Hippocampal formation (tissue), 2 donors: ENCODE measurements at places on chromosomes 2 and 18.

- DNase-seq = no peak
Measured at GRCh38 chr2:143571747-143572146, 442.5 kb downstream of the ARHGAP15 start.

DNA sequence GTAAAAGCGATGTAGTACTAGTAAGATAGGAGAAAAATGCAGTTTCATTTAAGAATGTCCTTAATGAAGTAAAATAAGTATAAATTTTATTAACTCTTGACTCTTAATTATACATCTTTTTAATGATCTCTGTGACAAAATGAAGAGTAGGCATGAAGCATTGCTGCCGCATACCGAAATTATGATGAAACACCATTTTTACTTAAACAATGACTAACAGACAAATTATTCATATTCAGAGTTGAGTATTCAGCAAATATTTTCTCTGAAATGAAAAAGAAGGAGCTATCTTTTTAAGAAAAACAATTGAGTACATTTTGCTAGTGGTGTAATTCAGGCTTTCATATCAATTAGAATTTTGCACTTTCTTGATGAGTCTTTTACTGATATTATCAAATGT lies 150.6 kb upstream of the DOCK10 start:
- no peak for DNase-seq

DNA sequence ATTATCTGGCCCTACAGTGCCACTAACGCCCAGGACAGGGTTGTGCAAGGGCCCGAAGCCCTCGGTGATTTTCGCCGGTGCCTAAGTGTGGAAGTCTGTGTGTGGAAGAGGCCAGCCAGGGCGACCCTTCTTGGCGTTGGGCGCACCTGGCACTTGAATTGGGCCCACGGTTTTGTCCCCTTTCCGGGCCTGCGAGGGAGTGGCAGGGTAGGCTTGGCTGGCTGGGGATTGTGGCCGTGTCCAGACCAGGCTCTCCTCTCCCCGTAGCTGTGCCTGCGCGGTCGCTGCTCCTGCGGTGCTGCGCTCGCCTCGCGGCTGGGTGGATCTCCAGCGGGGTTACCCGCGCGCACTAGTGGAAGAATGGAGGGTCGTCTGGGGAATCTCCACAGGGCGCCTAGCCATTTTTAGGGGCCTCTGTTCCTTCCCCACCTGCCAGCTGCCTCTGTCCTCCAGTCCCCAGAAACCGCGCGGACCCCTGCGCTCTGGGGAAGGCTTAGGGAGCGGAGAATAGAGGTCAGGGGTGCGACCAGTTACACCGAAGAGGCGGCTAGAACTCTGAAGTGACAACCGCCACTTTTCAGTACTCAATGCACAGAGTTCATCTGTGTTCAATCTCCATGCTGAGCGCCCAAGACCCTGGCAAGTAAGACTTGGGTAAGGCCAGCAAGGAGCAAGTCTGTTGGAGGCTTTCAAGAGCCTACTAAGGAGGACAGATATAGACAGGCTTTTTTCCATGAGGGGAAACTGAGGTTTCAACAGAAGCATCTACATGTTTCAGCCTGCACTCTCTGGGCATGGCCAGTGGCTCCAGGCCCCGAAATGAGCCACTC lies 16.0 kb downstream of the EVX2 start:
- DNase-seq = no peak

DNA sequence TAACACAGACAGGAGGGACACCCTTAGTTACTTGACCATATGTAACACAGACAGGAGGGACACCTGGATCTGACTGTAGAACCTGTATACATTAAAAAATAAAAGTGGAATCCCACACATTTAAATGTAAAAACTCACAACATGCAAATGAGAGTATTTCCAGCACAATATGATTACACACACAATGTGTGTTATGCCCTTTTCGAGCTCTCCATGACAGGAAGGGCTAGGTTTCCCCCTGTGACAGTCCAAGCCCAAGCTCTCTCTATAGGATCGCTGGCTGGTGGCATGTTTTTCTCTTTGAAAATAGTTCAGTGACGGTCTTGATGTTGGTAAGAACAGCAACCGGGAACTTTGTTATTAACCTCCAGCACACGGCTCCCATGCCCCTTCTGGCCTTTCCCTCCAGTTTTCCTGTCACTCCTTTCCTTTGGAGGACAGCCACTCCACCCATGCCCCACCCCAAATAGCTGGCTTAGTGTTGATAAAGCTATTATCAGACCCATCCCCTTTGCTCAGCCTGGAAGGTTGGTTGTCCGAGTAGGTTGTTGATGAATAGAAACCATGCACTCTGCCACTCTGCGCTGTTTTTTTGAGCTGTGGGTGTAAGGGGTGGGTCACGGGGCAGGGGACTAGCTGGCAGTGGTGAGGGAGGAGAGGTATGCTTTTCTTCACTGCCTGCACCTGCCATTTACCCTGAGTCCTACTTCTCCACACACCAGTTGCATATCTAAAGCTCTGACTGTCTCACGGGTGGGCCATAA lies 2.7 kb downstream of the RASGRP3 start:
- no peak for DNase-seq

DNA sequence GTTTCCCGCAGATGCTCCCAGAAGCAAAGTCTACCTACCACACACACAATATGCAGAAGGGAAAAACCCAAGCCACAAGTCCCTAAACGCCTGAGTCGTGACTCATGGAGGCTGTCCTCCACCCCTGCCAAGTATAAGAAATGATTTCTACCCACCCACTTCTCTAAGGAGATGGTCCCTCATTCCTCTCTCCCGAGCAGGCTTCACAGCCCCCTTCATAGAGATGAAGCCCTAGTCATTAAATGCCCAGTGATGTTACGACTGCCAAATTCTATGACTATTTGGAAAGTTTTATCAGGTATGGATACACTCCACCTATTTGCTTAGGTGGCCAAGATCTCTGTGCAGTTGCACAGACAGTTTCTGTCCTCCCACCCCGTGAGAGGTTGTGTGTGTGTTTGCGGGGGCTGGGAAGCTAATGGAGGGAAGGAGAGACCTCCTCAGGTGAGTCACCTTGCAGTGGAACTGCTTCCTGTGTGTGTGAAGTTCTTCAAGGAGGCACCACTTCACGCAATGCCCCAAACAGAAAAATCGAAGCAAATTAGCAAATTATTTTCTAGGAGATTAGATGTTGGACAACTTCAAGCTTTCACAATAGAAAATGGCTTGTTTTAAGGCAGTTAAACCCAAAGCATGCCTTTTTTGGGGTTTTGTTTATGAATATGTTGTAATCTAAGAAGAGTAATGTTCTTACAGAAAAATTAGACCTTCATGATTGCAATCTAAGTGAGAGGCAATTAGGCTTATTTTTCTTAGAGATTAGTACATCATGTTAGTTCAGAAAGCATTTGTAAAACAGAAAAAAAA lies 175.2 kb downstream of the TGIF1 start:
- no peak for DNase-seq

DNA sequence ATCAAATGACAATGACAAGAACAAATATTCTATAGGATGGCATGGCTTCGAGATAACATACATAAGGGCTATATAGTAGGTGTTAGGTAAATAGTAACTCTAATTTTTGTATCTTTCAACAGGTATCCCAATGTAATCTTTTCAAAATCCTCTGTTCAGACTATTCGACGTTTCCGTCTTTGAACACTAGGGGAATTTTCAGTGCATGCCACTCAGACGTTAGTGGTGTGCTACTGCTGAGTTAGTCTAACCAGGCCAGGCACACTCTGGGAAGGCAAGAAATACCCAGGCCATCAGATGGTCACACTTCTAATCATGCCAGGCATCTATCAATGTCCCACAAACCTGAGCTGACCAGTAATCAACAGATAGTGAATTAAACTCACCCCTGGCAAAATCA lies 14.6 kb upstream of the CREG2 start:
- no peak for DNase-seq

DNA sequence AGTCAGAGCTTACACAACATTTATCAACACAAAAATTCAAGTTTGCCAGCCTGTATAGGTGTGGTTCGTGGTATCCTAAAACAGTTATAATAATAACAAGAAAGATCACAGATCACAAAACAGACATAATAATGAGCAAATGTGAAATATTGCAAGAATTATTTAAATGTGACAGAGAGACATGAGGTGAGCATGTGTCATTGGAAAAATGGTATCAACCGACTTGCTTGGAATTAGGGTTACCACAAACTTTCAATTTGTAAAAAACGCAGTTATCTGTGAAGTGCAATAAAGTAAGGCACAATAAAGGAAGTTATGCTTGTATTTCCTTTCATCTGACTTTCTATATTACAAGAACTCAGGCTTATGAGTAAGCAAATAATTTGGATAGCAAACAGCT lies 116.8 kb downstream of the IKZF2 start:
- DNase-seq = no peak

GRCh38 chr2:30149513-30149912 lies 2.7 kb downstream of the YPEL5 start:
- DNase-seq = no peak

DNA sequence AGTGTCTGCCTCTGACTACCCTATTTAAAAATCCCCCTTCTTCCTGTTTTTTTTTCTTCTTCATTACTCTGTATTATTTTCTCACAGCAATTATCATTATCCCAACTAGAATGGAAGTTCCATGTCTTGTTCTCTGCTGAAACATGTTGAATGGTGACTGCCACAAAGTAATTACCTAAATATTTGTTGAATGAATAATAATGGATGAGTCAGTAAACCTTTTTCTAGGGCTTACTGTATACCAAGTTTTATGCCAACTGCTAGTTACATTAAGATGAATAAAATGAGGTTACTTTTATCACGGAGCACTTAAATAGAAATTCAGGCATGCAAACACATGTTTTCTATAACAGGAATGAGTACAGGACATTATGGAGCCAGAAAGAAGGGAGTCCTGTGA lies 490.6 kb downstream of the THSD7B start:
- DNase-seq = no peak

GRCh38 chr2:29806461-29806860 lies 114.9 kb downstream of the ALK start:
- DNase-seq = no peak

DNA sequence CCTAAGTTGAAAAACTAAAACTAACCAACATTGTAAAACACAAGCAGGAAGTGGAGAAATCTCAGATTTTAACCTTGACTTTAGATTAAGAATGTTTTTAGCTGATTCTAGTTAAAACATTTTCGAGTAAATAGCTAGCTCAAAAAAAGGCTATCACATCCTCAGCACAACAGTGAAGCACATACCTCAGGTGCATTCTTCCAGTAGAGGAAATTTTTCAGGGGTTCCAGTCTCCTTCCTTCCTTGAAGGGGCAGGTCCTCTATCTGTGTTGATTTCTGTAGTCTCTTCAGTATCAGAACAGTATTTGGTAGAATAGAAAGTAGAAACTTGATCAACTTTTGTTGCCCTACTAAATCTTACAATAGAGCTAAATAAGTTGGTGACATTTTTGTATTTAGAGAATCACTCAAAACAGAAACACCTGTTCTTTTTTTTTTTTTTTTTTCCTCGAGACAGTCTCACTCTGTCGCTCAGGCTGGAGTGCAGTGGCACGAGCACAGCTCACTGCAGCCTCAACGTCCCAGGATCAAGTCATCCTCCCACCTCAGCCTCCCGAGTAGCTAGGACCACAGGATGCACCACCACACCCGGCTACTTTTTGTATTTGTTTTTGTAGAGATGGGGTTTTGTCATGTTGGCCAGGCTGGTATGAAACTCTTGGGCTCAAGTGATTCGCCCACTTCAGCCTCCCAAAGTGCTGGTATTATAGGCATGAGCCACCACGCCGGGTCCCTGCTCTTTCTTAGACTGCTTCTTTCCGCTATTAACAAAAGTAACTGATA lies 6.9 kb upstream of the GPR155 start:
- no peak for DNase-seq

- no peak for DNase-seq
Measured at GRCh38 chr2:129768485-129769184, 210.8 kb upstream of the RAB6C start.

- DNase-seq = peak; percentile 50
Measured at GRCh38 chr2:39623917-39624316, 41.8 kb upstream of the TMEM178A start.

DNA sequence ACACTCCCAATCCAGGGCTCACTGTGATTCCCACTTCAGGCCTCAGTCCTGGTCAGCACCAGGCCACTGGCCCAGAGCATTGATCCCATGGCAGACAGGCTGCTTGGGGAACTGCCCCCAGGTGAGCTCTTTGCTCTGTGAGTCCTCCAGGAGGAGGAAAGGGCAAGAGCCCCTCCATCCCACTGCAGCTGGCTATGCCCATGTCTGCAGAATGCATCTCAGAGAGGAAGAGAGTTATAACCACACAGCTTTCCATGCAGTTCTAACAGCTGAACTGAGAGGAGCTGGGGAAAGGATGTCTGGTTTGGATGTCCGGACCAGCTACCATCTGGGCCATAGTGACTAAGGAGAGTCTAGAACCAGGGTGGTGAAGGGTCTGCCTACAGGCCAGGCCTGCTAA lies 230.3 kb downstream of the DYSF start:
- DNase-seq = no peak

DNA sequence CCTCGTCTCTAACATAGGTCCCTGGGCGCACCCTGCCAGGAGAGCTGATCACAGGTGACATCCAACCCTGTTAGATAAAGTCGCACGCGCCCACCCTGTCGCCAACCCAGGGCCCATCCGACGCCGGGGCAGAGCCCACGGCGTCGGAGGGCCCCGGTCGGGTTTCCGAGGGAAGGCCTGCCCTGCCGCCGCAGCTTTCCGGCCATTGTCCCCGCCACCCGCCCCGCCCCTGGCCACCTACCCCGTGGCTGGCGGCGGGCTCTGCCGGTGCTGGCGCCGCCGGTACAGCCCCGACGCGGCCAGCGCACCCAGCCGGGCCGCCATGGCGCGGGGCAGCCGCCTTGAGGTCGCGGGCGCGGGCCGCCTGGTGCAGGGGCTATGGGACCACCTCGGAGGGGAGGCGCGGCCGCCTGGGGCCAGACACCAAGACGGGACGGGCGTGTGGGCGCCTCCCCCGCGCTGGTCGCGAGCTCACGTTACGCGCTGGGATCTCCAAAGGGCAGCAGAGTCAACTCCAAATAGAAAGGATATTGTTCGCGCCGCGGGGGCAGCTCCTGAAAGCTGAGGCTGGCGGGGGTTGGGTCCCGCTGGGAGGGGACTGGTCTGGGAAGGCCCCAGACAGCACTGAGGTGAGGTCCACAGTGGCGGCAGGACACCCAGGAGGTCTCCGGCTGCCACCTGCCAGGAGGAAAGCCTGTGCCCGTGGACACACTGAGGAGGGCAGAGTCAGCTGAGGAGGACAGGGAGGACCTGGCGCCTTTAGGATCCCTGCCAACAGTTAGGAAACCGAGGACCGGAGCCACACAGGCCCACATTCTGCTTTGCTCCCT lies 11.1 kb downstream of the LIMS2 start:
- no peak for DNase-seq
